ENCODE measurements at places on chromosomes 2 and 18. TPM values are rescaled to one million over a fixed set of nuclear protein-coding genes. Genes with fewer than 3 reads are reported as not detected.

Gene ABHD1
- not detected for total RNA-seq

Gene OTOS
- not detected for total RNA-seq

Gene VSNL1
- 0.64 TPM for total RNA-seq

Gene SOX11
- not detected for total RNA-seq

Gene SNED1
- 0.38 TPM for total RNA-seq

Gene CPO
- 0.13 TPM for total RNA-seq

Gene CTDP1
- 27.1 TPM for total RNA-seq

Gene ADRA2B
- total RNA-seq: not detected

Gene KLHL41
- total RNA-seq: under 0.01 TPM

Gene NOL4
- not detected for total RNA-seq

Gene OTOF
- not detected for total RNA-seq

Gene PMS1
- 22.6 TPM for total RNA-seq

Gene UXS1
- total RNA-seq: 41.6 TPM

Gene ZBTB7C
- total RNA-seq: under 0.01 TPM

Gene CD226
- 0.53 TPM for total RNA-seq

Gene LRRTM1
- not detected for total RNA-seq

Gene TCF23
- under 0.01 TPM for total RNA-seq

Gene PTPN18
- 14.5 TPM for total RNA-seq

Gene SIX3
- total RNA-seq: not detected

Gene DSC3
- total RNA-seq: 193 TPM

Gene MYO5B
- total RNA-seq: 31.3 TPM

Gene LHCGR
- total RNA-seq: not detected

Gene ERFE
- 4.2 TPM for total RNA-seq

Gene PCARE
- total RNA-seq: not detected

Gene DSC2
- 49.0 TPM for total RNA-seq

Gene DIPK1C
- total RNA-seq: not detected

Gene ABCG8
- under 0.01 TPM for total RNA-seq

Gene CNTNAP5
- not detected for total RNA-seq

Gene FSHR
- not detected for total RNA-seq

Gene COL3A1
- total RNA-seq: 43.4 TPM
